Stimulated activated CD8-positive, alpha-beta memory T cell treated with anti-CD3 and anti-CD28 coated beads, Interleukin-2, amount 100 ng/mL, for 1 hour (primary cell): ENCODE measurements at places on chromosomes 2 and 18.

DNA sequence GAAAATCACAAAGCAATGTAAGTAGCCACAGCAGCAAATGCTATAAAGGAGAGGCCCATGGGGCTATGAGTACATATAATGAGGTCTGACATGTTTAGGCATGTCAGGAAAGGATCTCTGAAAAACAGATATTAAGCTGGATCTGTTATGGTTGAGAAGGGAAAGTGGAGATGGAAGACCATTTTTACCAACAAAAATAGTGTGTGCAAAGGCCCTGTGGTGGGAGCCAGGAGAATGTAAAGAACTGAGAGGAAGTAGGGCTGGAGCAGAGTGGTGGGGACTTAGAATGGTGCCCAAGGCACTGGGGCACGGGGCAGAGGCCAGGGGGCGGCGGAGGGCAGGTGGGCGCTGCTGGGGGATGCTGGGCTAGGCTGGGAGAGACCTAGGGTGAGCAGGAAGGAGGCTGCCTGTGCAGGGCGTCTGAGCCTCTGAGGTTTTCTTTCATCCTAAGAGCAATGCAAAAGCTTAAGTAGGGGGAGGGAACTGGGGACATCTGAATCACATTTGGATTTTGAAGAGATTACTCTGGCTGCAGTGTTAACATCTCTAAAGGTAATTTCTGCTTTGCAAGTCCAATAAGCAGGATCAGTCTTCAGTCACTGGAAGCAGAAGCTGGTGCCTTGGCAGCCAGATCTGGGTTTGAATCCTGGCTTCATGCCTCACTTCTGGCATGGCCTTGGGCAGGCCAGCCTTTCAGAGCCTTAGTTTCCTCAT, 4.9 kb upstream of the AGFG1 start:
- DNase-seq, result no peak

DNA sequence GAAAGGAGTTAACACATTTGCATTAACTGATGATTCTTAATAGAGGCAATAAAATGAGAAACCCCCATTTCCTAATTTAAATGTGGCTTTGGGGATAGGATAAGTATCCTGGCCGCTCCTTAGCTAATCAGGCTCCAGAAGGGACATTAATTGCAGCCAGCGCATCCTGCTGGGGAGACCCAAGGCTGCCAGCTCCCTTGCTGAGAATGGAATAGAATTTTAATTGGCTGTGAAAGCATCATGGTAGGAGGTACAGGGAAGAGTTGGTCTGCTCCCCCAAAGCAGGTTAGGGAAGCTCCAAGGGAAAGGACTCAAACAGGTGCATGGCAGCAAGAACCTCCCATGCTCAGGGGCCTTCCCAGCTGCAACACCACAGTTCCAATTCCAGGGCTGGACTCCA, 71.4 kb downstream of the MARCHF4 start:
- no peak for DNase-seq

DNA sequence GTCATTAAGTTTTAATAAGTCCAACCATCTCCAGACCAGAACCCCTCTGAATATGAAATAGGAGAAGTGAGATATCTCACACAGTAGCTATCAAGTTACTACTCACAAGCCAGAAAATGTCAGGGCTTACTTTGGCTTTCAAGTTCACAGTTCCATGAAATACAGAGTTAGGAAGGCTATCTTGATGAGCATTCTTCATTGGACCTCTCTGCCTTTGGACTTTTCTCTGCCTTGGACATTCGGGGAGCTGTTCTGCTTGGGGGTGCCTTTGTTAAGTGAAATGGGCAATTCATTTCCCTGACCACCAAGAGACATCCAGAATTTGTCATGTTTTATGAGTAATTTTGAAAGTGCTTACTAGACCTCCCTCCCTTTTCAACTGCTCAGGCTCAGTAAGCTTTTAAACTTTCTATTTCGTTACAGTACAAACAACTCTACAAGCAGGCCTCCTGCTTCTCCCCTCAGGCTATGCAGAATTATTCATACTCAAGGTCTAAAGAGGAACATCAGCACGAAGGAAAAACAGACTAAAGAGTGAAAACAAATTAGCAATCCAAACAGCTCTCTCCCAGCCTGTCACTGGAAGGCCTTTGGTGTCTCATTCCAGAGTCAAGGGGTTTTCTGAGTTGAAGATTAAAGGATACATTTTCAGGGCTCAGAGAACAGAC, 95.3 kb downstream of the MREG start:
- DNase-seq, result no peak

DNA sequence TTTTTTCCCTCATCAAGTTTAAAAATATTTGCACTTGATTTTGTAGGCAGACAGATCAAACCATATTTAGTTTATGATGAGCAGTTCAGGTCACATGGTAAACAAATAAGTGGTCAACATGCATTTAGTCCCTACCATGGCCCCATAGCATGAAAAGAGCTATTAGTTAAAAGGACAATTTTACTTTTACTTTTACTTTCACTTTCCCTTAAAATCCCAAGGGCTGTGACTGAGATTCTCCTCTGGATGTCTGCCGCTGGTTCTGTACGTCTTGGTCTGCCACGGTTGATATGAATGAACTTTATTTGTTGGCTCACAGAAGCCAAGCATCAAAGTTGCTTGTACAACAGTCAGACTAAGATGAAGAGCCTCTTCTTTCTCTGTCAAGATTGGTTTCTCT, 626.2 kb upstream of the CDH7 start:
- no peak for DNase-seq

- DNase-seq, result no peak
Measured at GRCh38 chr2:171210216-171210863, 49.6 kb upstream of the TLK1 start.

DNA sequence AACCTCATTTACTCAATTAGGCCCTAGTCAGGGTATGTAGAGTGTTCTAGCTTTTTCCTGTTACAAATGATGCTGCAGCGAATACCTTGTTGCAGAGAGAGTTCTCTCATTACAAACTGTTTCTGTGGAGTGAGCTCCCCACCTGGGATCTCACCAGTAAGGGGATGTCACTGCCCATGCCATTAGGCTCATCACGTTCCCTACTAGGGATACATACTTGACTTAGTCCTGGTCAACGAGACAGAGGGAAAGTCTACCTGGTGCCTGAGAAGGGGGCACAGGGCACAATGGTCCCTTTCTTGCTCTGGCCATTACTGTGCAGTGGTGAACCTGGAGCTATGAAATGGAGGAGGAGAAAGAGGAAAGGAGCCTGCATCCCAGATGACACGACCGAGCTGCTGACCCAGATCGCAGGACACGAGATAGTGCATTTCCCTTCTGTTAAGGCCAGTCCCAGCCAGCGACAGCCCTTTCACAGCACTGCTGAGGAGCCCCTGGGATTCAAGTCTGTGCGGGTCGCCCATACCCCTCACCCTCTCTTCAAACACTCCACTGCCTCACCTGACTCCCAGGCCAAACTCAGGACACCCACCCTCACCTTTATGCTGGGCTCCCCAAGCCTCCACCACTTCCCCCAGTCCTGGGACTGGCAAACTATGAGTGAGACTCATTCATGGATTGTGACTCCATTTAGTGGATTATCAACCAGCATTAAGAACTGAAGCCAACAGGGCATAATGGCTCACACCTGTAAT, 16.0 kb downstream of the MALL start:
- DNase-seq, result no peak

DNA sequence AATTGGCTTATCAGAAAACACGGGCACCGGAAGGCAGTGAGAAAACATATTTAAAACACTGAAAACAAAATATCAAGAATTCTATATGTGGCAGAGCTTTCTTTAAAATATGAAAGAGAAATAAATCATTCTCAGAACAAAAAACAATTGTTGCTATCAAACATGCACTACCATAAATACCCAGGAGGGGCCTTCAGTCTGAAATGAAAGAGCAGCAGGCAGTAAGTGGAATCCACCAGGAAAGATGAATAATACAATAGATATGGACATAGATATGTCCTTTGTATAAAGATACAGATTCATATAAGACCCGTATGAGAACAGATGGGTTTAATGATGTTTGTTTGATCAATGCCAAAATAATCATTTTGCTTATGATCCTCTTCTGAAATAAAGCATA, 142.0 kb downstream of the TMEM18 start:
- DNase-seq, result no peak
